Stimulated activated effector memory CD8-positive, alpha-beta T cell treated with anti-CD3 and anti-CD28 coated beads, Interleukin-12 subunit alpha, Interleukin-12 subunit beta, amount 100 ng/mL, for 72 hours (primary cell): ENCODE measurements at places on chromosomes 5 and 9.

DNA sequence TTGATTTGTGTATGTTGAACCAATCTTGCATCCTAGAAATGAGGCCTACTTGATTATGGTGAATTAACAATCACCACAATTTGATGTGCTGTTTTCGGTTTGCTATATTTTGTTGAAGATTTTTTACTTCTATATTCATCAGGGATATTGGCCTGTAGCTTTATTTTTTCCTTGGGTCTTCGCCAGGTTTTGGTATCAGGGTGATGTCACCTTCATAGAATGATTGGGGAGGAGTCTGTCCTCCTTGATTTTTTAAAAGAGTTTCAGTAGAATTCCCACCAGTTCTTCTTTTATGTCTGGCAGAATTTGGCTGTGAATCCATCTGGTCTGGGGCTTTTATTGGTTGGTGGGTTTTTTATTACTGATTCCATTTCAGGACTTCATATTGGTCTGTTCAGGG, 115.2 kb downstream of the CPLANE1 start:
- no peak for DNase-seq

DNA sequence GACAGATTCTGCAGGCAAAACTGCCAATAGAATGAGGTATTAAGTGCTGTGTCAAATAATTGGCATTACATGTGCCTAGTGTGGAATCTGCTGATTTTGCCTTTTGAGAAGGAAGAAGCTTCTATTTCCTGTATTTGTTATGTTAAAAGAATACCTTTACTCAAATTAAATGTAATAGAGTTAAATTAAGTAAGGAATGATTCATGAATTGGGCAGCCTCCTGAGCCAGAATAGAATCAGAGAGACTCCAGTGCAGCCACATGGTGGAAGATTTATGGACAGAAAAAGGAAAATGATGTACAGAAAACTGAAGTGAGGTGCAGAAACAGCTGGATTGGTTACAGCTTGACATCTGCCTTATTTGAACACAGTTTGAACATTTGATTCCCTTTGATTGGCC, 464.4 kb upstream of the SEMA6A start:
- DNase-seq = no peak

- no peak for DNase-seq
Measured at GRCh38 chr5:174614500-174615135, 109.8 kb upstream of the MSX2 start.

DNA sequence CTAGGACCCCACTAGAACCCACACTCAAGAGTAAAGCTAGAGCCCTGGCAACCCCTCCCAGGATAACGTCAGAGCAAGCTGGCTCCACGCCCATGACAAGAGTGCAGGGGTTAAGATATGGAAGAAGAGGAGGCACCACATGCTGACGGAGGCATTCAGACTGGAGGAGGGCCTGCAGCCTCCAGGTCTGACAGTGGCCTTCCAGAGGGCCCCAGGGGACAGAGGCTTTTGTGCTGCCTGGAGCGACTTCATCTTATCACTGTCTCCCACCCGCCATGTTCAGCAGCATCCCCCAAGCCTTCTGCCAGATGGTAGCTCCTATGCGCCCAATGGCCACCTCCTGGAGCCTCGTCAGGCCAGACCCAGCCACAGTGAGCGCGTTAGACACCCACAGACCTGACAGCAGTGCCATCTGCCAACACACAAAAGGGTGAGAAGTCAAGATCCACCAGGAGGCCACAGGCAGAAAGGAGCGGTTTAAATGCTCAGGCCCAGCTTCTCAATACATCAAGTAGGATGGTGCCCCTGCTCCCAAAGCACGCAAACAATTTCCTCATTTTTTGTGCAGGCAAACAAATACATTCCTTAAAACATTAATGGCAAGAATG, 65.8 kb downstream of the C5orf15 start:
- DNase-seq = no peak

DNA sequence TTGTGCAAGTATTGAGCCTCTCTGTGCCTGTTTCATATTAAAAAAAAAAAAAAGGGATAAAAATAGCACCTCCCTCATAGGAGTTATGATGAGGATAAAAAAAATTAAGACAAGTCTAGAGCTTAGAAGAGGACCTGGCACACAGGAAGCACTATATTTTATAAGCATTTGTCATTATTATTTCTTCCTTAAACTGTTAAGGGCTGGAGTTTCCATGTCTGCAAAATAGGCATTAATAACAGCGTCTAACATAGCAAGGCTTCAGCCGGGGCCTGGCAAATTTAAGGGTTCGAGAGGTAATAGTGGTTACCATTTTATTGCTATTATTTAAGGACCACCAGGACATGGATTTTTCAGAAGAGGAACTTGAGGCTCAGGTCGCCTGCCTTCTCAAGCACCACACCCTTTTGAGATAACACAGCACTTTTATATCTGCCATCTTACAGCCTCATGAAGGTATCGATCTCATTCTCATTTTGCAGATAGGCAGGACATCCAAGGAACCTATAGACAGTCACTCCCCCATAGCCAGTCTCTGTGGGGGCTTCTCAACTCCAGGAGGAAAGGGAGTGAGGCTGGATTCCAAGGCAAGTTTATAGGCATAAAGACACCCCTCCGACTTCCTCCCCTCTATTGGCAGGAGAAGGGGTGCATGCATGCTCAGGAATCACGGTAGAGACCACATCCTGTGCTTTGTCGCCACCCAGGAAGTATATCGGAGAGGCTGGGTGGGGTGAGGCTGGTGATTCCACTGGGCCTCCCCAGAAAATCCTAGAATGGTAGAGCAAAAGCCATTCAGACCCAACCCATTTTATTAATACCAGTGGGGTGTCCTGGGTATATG, 2.4 kb downstream of the ANXA6 start:
- DNase-seq = no peak

GRCh38 chr5:150064681-150065220, 21.6 kb downstream of the CSF1R start:
- no peak for DNase-seq

DNA sequence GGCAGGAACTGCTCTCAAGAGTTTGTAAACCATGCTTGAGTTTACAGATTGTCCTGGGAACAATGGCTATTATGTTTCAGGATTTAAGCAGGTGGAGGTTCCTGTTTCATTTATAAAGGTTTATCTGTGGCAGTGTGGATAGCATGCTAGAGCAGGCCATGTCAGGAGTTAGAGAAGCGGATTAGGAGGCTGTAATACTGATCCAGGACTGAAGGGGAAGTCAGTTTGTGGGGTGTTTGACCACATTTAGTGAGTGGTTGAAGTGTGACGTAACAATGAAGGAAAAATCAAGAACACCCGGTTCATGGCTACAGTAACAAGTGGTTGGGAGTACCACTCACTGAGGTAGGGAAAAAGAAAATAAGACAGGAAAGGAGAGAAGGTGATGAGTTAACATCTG, 299.0 kb downstream of the TLR4 start:
- DNase-seq = no peak

- no peak for DNase-seq
Measured at GRCh38 chr5:126718236-126718868, 58.6 kb upstream of the LMNB1 start.

- DNase-seq = no peak
Measured at GRCh38 chr9:124894741-124895170, 32.8 kb downstream of the ARPC5L start.

GRCh38 chr5:106288979-106289378, 1381.8 kb downstream of the EFNA5 start:
- DNase-seq = no peak

GRCh38 chr9:100498592-100498991, 25.6 kb downstream of the TMEFF1 start:
- DNase-seq = no peak

DNA sequence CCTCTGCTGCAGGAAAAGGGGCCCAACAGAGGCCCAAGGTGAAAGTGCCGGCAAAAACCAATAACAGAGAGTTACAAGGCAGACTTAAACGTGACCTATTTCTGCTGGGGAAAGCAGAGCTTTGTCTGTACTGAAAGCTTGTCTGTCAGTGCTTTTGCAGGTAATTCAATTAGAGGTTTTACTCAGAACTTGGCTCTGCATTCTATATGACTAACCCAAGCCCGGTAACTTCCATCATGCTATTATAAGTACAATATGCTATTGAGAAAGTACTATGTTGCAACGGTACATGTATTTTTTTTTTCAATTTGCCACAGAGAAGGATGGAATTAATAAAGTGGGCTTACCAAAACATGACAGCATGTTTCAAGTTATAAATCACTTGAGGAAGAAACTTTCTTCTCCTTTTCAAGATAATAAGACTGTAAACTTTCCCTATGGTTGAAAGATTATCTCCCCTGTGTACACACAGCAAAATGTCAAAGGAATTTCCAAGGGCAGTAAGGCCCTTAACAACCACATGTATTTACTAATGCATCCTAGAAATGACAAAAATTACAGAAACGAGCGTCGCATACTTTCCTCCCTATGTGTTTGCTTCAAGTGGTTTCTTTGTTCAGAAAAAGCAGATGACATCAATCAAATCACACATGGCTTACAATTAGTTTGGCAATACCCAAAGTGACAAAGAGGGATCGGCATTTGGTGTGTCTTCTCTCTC, 282.4 kb downstream of the EFNA5 start:
- DNase-seq = no peak

DNA sequence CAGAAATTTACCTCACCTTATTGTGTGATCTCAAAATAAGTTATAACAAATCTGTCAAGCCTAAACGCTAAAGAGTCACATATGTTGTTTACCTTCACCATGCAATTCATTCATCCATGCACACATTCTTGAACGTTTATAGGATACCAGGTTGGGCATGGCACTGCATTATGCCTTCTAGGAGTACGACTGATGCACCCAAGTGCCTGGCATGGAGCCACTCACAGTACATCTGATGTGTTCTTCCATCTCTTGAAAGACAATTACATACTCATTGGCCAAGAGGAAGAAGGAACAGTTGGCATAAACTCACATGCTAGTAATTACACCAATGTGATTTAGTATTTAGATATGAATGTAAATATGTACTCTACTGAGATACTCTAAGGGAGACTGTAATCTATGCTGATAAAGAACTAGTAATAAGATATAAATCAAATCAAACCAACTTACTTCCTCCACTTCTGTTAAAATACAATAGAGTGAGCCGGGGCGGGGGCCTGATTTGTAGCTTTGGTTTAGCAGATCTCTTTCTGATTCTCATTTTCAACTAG, 90.7 kb downstream of the LPAR1 start:
- DNase-seq = no peak
